Stimulated activated naive CD8-positive, alpha-beta T cell treated with anti-CD3 and anti-CD28 coated beads, Interleukin-15, Interleukin-2, amounts not matched to agents 100 U/mL and 50 U/mL, for 24 hours (primary cell): ENCODE measurements at places on chromosomes 3 and 15.

- no peak for DNase-seq
Measured at GRCh38 chr15:95644100-95644875, 686.2 kb upstream of the NR2F2 start.

DNA sequence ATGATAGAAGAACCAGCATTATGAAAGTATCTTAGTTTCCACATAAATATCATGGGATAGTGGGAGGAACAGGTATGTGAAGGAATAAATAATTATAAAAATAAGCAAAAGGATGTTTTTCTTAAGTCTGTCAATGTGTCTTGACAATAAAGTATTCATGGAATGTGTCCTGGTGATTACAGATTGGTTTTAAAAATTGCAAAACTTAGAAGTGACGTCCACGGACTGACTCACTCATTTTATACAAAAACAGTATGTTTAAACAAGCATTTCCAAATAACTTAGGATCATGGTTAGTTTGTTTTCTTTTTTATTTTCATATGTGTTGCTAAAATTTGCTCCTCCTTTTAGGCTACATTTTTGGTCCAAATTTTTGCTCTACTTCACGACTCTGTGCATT lies 687.0 kb upstream of the NECTIN3 start:
- no peak for DNase-seq

GRCh38 chr15:96020133-96020532 lies 310.4 kb upstream of the NR2F2 start:
- no peak for DNase-seq

DNA sequence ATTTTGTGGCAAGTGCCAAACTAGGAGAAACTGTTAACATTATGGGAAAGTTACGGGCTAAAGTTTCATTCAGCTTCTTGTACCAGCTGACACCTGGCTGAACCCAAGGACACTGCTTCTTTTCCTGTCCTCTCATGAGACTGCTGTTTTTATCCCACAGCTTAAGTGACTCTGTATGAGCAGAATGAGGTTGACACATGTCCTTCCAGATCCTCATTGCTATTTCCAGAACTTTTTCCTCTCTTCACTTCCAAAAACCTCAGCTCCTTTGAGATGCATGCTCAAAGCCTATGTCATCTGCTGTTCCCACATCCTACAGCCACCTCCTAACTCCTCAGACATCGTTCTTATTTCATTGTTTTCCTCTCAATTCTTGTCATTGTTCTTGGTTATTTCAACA lies 183.6 kb downstream of the DCLK3 start:
- DNase-seq = no peak

GRCh38 chr3:51191768-51192167 lies 193.3 kb upstream of the MANF start:
- DNase-seq = no peak

- no peak for DNase-seq
Measured at GRCh38 chr15:25847051-25847450, 16.1 kb downstream of the ATP10A start.

DNA sequence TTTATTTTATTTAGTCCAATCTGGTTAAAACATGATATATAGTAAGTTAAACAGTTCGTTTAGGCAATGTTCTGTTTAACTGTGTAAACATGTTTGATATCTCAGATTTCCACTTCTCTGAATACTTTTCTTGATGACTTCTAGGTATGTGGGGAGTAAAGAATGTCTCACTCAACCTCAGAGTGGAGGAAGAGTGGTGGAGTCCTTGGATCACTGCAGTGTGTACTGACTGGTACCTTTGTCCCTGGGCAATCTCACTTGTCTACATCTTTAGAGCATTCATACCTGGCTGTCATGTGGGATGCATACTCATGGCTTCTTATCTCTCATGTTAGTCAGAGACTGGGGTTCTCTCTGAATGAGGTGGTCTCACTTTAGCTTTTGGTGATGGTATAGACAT lies 15.6 kb downstream of the GADL1 start:
- no peak for DNase-seq

GRCh38 chr3:49327485-49327884 lies 12.4 kb downstream of the USP4 start:
- no peak for DNase-seq

DNA sequence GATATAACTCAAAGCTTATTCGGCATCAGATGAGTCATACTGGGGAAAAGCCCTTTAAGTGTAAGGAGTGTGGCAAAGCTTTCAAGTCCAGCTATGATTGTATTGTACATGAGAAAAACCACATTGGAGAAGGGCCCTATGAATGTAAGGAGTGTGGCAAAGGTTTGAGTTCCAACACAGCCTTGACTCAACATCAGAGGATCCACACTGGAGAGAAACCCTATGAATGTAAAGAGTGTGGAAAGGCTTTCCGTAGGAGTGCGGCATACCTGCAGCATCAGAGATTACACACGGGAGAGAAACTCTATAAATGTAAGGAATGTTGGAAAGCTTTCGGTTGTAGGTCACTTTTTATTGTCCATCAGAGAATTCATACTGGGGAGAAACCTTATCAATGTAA lies 7.5 kb downstream of the ZNF621 start:
- DNase-seq = no peak

- DNase-seq = no peak
Measured at GRCh38 chr3:11522953-11523571, 120.7 kb downstream of the VGLL4 start.

GRCh38 chr3:119524931-119525662 lies 26.8 kb downstream of the TIMMDC1 start:
- no peak for DNase-seq

DNA sequence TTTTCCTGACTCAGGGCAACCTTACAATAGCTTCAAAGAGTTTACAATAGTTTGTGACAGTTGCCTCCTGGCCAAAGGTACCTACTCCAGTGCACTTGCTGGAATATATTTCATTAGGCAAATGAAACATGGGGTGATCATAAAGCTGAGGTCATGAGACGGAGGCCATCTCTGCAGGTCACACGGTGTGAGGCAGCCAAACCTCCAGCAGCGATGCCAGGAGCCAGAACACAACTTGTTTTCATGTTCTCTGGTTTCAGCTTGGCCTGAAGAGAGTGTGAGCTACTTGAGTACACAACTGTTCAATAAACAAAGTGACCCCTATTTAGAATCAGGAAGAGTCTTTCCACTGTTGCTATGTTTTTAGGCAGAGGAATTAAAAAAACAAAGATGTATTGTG lies 42.7 kb upstream of the PYGO1 start:
- DNase-seq = no peak

- no peak for DNase-seq
Measured at GRCh38 chr3:100548053-100548452, 55.6 kb downstream of the TMEM45A start.
